ENCODE measurements at places on chromosomes 3 and 15. TPM values are rescaled to one million over a fixed set of nuclear protein-coding genes. Genes with fewer than 3 reads are reported as not detected.

NR1I2 gene
- total RNA-seq: not detected

SLC22A13 gene
- total RNA-seq: 0.97 TPM

FRMD5 gene
- 1.5 TPM for total RNA-seq

ARL6IP5 gene
- 121 TPM for total RNA-seq

CPEB1 gene
- 2.7 TPM for total RNA-seq

EBLN2 gene
- 3.3 TPM for total RNA-seq

UROC1 gene
- 0.15 TPM for total RNA-seq

CD96 gene
- 0.23 TPM for total RNA-seq

GOLGA6C gene
- not detected for total RNA-seq

DNA sequence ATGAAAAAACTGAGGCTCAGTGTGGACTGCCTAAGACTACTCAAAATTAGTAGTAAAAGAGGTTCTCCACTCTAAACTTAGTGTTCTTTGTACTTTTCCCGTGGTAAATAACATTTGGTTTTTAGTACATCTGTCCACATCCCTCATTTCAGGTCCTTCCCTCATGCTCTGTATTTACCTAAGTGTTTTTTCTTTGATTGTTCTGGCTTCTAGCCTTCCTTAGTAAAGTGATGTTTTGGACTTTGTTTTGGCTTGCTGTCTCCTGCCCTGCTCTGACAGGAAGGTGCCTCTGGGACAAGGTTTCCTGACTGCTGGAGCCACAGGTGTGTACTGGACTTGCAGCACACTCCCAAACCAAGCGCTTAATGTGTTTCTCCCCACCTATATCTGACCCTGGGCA lies 29.9 kb upstream of the ALDH1A2 start:
- DNase-seq: no peak

- DNase-seq: no peak
These were observed 515.3 kb downstream of the SOX2 start for GRCh38 chr3:182226995-182227394.

DNA sequence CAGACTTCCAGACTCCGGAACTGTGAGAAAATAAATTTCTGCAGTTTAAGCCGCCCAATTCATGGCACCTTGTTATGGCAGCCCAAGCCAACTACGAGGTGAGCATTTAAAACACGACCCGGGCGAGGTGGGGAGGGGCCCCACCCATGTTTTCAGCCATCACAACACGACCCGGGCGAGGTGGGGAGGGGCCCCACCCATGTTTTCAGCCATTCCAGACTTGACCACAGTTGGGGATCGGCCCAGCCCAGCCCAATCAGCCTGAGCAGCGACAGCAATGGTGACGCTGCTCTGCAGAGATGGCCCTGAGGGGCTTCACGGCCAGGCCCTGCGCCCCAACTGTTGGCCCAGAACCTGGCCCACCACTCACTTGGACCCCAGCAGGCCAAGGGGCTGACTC lies 93.1 kb downstream of the ATP10A start:
- peak; percentile 78 for DNase-seq

- DNase-seq: no peak
These were observed 58.3 kb downstream of the BOC start for GRCh38 chr3:113269661-113270060.

DNA sequence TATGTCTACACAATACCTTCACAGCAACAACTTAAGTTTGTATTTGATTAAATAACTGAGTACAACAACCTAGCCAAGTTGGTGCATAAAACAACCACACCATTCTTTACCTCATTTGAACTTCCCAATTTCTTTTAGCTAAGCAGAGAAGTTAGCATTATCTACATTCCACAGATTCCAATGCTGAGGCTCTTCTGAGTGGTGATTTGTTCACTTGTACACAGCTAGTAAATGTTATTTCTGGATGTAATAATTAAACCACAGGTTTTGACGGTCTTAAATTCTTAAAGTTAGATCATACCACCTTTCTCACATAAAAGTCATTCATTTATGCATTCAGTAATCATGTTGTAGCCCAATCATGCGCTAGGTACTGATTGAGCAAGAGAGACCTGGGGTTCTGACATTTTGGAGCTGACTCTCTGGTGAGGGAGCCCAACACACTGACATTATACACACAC lies 102.5 kb downstream of the SST start:
- no peak for DNase-seq

GRCh38 chr3:71304684-71305083 lies 278.8 kb downstream of the FOXP1 start:
- DNase-seq: no peak

DNA sequence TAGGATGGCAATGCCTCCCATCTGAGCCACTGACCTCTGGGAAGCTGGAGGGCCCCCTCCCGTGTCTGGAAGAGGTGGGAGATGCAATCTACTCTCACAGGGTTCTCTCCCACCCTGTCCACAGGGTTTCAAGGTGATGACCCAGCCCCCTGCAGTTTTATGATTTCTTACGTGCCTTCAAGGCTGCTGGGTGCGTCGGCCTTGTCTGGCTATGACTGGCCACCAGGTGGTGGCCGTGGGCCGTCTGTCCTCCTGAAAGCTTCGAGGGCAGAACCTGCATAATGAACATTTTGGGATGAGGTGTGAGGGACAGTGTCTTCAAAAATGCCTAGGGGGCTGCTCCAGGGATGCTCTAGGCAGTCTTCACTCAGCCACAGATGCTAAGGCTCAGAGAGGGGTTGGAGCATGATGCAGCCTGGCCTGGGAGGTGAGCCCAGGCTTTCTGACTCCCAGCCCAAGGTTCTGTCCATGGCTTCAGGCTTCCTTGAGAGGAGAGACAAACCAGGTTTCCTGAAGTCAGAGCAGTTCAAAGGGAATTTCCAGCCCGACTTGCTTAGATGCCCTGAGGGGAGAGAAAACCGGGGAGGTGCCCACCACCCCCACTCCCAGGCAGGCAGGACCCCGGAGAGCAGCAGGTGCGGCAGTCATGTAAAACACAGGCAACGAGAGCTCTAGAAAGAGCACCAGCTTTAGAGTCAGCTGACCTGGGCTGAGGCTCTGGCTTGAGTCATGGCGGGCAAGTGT lies 18.7 kb downstream of the ISG20 start:
- no peak for DNase-seq

DNA sequence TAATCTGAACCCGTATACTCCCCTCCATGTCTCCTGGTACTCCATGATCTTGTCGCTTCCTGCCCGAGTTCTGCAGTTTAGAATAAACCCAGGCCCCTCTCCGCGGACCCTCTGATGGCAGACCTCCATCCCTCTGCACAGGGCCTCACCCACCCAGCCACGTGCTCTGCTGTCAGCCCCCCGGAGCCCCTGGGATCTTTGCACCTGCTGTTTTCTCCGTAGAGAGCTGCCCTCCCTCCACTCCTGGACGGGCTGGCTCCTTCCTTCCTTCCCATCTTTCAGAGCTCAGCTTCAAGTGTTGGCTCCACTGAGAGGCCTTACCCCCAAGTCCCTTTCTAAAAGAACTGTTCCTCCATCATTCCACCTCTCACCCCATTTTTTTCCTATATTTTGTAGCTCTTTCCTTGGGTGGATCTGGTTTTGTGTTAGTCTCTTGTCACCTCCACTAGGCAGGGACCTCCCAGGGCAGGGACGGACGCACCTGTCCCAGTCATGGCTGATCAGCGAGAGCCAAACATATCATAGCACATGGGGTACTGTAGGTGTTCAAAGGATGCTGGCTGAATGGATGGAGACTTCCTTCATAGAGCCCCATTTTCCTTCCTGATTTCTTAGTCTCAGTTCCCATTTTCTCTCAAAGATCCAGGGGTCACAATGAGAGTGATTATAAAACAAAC lies 106.6 kb downstream of the VGLL4 start:
- peak; percentile 68 for DNase-seq

GRCh38 chr15:99749386-99749785 lies 16.1 kb upstream of the LYSMD4 start:
- no peak for DNase-seq

GRCh38 chr3:169998668-169999131 lies 32.1 kb downstream of the SEC62 start:
- DNase-seq: no peak
